CD4-positive, alpha-beta T cell treated with Interleukin-2 at 100 ng/mL for 4 hours (primary cell): ENCODE measurements at places on chromosomes 2 and 18.

DNA sequence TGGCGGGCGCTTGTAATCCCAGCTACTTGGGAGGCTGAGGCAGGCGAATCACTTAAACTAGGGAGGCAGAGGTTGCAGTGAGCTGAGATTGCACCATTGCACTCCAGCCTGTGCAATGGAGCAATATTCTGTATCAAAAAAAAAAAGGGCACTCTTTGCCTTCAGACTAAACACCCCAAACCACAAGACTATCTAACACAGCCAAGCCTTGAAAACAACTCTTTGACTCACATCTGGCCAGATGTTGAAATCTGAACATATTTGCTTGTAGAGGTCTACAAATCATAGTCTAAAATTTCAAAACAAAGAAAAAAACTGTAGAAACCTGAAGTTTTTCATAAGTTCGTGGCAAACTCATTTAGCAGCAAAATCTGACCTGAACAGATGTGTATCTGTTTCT lies 94.9 kb downstream of the FAM161A start:
- DNase-seq, result no peak

DNA sequence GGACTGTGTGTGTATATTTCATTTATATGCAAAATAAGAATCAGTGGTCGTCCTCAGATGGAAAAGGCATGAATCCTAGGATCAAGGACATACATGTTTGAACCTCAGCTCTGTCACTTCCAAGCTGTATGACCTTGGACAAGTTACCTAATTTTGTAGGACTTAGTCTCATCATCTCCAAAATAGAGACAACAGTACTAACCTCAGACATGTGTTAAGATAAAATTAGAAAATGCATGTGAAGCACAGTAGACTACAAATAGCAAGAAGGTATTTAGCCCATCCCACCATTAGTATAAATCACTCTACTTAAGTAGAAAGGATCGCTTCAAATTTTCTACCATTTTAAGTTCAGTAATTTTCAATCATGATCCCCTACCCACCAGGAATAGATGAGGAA lies 309.8 kb downstream of the ZEB2 start:
- DNase-seq, result no peak

- no peak for DNase-seq
These were observed 674.3 kb upstream of the NRXN1 start for GRCh38 chr2:51706220-51706619.

DNA sequence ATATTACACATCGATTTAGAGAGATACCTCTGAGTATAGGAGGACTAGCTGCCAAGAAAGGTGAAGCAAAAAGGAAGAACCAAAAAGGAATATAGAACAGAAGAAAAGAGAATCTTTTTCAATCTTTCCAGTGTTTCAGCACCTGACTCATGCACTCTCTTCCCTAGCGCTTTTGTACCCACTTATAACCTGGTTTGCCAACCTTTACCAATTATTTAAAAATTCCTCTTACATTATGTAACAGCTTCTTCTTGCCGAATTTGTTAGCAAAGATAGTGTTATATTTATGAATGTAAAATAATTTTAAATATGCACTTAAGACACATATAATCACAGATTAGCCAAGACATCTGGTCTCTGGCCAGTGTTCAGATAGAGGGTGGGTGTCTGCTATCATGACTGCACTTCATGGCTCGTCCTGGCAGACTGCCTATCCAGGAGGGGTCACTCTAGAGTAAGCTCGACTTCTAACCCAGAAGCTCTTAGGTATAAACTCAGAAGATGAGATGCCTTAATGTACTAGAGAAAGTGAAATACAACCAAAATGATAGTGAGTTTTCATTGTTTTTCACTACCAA lies 122.9 kb downstream of the ATAD2B start:
- DNase-seq, result no peak

GRCh38 chr2:239202343-239202742 lies 198.5 kb downstream of the HDAC4 start:
- no peak for DNase-seq

- DNase-seq, result no peak
These were observed 21.7 kb downstream of the NCK2 start for GRCh38 chr2:105766300-105766866.

DNA sequence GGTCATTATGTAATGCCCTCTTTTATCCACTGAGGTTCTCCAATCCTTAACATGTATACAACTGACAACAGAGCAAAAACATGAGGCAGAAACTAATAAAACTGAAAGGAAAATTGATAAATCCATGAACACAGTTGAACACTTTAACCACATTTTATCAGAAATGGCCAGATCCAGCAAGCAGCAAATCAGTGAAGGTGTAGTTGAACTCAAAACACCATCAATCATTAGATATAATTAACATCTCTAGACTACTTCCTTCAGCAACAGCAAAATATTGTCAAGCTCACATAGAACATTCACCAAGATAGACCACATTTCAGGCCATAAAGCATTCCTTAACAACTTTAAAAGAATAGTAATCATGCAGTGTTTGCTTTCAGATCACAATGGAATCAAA lies 72.9 kb downstream of the HS6ST1 start:
- DNase-seq, result no peak

- DNase-seq, result no peak
These were observed 25.2 kb downstream of the FBXO36 start for GRCh38 chr2:229947544-229947943.

- DNase-seq, result no peak
These were observed 130.8 kb downstream of the FOXI3 start for GRCh38 chr2:88321449-88322248.

GRCh38 chr2:31060397-31060796 lies 77.8 kb downstream of the GALNT14 start:
- no peak for DNase-seq

GRCh38 chr2:118738524-118739308 lies 108.7 kb downstream of the EN1 start:
- DNase-seq, result no peak

- DNase-seq, result no peak
These were observed 50.6 kb downstream of the MAPRE2 start for GRCh38 chr18:35091841-35092240.

GRCh38 chr2:71700658-71701397 lies 247.5 kb downstream of the DYSF start:
- DNase-seq, result no peak

- no peak for DNase-seq
These were observed 277.9 kb upstream of the SIX3 start for GRCh38 chr2:44663471-44664073.

DNA sequence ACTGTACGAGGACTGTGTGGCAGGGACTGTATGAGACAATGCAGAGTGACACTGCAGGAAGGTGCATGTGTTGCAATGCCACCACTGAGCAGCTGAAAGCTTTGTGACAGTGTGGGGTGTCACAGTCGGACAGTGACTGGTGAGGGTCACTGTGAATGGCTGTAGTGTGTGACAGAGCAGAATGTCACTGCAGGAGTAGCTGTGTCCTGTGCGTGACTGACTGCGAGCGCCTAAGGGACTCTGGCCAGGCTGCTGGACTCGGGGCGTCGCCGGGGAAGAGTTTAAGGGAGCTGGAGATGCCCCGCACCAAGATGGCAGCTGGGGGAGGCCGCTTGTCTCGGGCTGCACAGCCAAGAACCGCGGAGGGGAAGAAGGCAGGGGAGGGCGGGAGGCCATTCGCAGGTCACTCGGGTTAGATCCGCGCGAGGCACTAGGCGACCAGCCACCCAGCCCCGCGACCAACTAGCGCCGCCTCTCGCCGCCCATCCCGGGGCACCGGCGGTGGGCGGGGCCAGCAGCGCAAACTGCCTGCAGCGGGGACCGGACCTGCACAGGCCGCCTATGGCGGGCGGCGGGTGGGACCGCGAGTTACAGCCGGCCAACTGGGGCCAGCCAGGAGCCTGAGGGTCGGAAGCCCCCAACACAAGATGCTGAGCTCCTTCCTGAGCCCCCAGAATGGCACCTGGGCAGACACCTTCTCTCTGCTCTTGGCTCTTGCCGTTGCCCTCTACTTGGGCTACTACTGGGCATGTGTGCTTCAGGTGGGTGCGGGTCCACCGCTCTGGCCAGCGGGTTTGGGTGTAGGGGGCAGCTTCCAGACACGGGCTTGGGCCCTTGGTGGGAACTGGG lies at the start of gene ABHD1:
Gene ABHD1 (plus strand): TSS at position 514 of the 849 bp plus-strand sequence. CDS start 134 bp downstream, at position 648.
- DNase-seq, result peak; percentile 60

GRCh38 chr2:240465765-240466578 lies 30.5 kb downstream of the GPC1 start:
- no peak for DNase-seq

GRCh38 chr2:17626986-17627385 lies 86.5 kb downstream of the VSNL1 start:
- no peak for DNase-seq

- DNase-seq, result peak; percentile 61
These were observed 779 bp downstream of the PTPRN start for GRCh38 chr2:219308142-219309101.

GRCh38 chr18:2236232-2236631 lies 335.1 kb downstream of the METTL4 start:
- DNase-seq, result no peak

DNA sequence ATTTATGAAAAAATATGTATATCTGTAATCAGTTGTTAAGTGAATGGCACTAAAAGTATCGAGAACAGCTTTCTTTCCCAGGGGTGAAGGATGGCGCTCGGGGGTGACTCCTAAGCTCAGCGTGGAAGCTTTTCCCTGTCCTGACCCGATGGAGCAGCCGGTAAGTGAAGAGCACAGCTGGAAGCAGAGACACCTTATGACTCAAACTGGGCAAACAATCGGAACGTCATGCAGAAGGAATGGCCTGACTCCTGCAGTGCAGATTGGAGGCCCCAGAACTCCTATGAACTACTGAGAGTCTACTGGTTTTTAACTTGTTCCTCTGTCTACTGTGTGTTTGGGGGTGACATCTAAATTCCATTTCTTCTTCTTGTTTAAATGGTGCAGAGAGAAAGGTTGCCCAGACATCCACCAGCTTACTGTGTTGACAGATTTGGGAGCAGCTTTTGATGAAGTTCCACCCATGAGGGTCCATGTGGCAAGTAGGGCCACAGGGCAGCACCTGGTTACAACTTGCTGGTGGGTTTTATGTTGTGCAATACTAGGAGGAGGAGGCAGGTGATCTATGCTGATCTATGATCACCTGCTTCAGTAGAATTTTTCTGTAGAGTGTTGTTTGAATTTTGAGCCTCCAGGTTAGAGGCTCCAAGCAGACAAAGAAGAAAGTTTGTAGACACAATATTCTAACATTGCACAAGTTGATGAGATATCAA lies 52.8 kb upstream of the TMEM182 start:
- DNase-seq, result no peak

DNA sequence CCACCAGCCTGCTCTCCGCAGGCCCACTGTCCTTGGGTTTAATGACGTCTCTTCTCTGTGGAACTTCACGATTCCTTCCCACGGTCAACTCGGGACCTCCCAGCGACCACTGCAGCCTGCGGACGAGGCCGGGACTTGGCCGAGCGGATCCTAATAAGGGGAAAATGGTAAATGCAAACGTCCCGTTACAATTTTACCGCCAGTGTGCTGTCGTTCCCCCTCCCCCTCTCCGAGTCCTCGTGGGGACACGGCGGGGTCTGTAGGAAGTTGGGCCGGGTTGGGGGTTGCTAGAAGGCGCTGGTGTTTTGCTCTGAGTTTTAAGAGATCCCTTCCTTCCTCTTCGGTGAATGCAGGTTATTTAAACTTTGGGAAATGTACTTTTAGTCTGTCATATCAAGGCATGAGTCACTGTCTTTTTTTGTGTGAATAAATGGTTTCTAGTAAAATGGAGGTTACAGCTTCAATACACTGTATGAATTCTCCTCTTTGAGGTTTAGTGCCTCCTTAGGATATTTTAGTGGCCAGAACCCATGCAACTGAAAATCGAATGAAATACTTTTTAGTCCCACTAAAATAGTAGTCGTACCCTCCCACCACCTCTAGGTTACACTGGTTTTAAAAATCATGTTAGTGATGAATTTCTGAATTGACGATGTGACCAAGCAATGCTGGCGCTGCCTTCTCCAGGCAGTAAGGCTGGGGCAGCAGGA lies 2.3 kb downstream of the HOXD11 start:
- no peak for DNase-seq

DNA sequence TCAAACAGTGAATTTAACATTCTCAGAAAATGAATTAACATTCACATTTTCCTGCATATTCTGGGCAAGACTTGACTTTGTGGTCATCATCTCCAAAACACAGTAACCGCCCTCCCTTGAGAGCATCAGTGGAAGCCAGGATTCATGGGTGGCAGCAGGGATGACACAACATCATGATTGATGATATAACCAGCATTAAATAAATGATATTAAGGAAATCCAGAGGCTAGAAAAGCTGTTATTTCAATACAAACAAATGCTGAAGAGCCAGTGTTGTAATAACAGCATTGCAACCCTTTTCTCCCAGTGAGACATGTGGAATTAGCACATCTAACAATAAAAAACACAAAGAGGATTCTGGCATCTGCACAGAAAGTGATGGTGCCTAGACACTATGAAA lies 41.1 kb downstream of the CDC42EP3 start:
- DNase-seq, result no peak

DNA sequence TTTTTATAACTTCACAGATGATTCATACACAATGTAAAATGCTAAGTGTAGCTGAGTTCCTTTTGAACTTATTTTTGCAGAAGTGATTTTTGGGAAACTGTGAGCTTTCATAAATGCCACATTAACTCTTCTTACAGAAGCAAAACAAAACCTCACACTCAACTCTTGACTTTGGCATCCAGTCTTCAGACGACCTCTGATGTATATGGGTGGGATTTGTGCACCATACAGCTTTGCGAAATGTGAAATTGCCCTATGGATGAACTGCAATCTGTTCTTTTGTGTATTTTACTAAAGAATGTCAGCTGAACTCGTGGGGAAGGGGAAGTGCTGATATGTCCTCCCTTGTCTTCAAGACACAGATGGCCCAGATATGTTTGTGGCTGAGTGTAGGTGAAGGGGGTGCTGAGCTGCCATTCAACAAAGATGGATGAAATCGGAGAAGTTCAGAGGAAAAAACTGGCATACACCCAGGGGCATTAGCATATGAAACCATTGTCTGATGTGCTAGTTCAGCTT lies 218.3 kb downstream of the PTGR3 start:
- DNase-seq, result no peak

DNA sequence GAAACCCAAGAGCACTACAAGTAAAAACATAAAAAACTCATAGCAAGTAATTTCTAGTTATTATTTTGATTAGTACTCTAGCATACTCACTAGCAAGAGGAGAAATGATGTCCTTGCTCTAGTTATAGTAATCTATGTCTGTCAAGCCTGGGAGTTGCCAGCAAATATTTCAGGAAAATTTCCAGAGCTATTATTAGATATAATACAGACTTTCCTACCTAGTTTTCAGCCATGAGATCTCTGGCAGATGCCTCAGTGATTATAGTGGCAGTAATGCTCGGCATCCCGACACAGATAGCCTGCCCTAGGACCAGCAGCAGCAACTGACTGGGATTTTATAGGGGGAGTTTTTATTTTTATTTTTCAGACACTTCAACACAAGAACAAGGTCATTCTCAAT lies 224.4 kb downstream of the ZNF385B start:
- no peak for DNase-seq
